ENCODE measurements at places on chromosomes 11 and 22.

- no peak for DNase-seq
Observed at GRCh38 chr11:66343176-66343575, 1.7 kb downstream of the BRMS1 start.

GRCh38 chr11:45806937-45807791, 2.2 kb downstream of the SLC35C1 start:
- DNase-seq, result no peak

DNA sequence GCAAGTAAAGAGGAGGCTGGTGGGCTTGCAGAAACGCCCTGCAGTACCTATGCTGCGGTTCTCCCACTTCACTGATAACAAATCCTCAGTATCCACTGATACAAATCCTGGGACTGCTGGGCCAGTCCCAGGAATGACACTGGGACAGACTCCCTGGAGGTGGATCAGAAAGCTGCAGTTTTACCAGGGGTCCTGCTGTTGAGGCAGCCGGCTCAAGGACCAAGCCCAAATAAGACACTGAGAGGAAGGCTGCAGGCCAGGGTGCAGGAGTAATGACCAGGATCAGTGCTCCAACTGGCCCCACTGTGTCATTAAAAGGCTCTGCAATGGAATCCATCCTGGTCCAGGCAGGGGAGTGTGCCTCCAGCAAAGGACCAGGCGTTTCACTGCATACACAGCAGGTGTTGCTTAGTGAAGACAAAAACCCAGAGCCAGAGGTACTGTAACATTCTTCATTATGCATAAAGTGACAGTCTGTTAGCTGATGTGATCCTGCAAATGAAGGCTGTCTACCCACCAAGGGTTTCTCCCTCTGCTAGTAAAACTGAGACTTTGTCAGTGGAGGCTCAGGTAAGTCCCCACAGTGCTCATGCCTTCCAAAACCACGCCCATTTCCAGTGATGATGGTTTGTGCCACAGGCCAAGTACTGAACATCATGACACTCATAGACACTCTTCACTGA, 1.4 kb upstream of the C22orf39 start:
- peak; percentile 84 for DNase-seq

- DNase-seq, result peak; percentile 87
Observed at GRCh38 chr11:96155627-96156378, 187.2 kb downstream of the MAML2 start.

DNA sequence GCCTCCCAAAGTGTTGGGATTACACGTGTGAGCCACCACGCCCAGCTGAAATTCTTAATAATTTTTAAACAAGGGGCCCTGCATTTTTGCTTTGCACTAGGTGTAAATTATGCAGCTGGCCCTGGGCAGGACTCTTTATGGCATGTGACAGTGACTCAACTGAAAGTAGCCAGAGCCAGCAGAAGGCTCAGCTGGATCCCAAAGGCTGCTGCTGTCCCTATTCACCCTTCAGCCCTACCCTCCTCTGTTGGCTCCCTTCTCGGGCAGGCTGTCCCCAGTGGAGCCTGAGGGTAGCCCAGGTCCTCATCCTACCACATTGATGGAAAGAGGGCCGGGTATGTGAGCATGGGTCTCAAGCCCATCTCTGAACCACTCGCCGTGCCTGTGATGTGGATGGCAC, 45.6 kb downstream of the CD82 start:
- no peak for DNase-seq

GRCh38 chr22:35656284-35656752, 8.1 kb downstream of the APOL6 start:
- DNase-seq, result no peak

DNA sequence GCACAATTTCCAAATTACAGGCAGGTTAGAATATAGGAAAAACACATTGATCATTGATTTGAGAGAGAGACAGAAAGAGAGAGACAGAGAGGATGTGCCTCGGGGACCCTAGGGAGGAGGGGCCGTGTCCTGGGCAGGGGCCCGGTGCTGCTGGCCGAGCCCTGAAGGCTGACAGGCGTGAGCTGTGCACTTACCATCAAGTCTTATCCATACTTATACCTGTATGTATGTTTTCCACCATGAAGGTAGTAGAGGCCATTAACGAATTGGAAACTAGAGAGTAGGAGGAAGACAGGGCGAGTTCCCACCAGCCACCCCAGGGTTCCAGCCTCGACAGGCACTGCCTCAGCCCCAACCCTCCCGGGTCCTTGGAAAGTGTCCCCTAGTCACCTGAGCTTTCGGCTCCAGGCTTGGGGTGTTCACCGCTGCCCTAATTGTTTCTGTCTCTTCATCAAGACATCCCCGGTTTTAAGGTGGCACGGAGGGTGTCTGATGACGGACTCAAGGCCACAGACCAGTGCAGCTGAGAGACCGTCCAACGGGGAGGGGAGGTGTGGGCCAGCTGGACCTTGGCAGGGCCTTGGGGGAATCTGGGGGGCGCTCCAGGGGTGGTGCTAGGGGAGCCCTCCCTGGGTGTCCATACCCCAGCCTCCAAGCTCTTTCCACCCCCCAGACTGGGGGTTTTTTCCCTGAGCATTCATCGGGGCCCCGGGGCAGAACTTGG, 431.3 kb downstream of the TBC1D22A start:
- DNase-seq, result no peak
